Fibroblast of lung (primary cell): ENCODE measurements at places on chromosomes 5 and 9.

DNA sequence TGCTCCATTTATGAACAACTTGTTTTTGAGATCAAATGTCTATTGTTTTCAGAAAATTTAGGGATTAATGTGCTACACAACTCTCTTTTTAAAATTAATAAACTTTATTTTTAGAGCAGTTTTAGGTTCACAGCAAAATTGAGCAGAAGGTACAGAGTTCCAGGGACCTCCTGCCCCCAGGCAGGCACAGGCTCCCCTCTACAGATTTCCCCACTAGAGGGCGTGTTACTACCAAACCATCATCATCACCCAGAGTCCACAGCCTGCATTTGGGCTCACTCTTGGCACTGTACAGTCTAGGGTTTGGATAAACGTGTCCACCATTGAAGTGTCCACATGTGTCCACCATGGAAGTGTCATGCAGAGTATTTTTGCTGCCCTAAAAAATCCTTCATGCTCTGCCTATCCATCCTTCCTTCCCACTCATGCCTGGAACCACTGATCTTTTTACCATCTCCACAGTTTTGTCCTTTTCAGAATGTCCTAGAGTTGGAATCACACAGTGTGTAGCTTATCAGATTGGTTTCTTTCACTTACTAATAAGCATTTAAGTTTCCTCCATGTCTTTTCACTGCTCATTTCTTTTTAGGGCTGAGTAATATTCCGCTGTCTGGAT lies 61.7 kb downstream of the MRPL36 start:
- peak; percentile 23 for DNase-seq

GRCh38 chr9:100730086-100730485 lies 152.2 kb downstream of the CAVIN4 start:
- no peak for DNase-seq

GRCh38 chr5:117165068-117165467 lies 590.4 kb upstream of the SEMA6A start:
- DNase-seq: no peak

DNA sequence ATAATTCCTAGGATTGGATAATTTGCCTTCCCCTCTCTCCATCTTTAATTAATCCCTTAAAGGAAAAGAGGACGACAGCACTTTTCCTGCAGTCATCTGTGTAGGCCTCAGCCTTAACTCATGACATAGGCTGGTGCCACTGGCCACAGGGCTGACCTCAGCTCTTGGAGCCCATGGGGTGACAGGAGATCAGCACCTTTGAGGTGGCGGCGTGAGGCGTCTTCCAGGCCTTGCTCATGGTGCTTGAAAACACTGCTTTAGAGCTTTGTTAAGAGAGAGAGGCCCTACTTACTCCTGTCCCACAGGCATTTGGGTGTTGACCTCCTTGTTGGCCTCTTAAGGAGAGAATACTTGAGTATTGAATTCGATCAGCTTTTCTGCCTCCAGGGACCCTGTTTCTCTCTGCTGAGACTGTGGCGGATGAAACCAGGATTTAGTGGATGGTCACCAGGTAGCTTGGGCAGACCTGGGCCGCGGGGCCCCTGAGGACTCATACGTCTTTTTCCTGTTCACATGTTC lies 23.4 kb downstream of the TENT4A start:
- DNase-seq: no peak

DNA sequence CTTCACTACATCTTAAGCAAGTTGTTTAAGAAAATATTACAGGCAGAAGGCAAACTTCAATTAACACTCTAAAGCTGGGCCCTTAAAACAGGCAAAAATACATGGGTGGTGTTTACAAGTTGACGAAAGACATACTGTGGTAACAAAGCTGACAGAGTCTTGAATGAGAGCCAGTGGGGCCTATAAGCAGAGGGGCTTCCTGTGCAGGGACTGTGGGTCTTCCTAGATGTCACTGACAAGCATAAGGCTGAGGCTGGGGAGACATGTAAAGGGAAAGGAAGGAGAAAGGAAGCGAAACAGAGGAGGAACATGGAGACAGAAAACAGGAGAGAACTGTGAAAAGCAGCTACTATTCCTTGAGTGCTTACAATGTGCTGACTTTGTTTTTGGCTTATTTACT lies 308.0 kb upstream of the RPS23 start:
- DNase-seq: no peak

DNA sequence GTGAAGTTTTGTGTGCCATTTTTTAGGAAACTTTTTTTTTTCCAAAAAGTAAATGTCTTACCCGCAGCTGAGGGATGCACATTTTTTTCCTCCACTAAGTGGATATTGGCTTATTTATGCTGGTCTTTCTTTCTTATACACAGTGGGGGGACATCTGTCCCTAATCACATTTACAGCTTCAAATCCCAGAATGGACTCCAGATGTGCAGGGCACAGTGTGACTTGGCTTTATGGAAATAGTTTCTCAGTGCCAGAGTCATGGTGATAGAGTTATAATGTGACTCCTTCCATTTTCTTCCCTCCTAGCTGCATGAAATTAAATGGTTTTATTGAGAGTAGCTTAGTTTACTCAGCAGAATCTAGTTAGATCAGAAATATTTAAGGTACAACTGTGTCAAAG lies 66.5 kb downstream of the SV2C start:
- no peak for DNase-seq

GRCh38 chr5:150340614-150341255 lies 16.8 kb upstream of the TCOF1 start:
- no peak for DNase-seq

GRCh38 chr9:18728642-18729041 lies 254.7 kb downstream of the ADAMTSL1 start:
- DNase-seq: no peak

GRCh38 chr5:14123974-14124482 lies 19.1 kb upstream of the TRIO start:
- no peak for DNase-seq

GRCh38 chr9:73155377-73155776 lies 3.7 kb downstream of the ANXA1 start:
- no peak for DNase-seq

DNA sequence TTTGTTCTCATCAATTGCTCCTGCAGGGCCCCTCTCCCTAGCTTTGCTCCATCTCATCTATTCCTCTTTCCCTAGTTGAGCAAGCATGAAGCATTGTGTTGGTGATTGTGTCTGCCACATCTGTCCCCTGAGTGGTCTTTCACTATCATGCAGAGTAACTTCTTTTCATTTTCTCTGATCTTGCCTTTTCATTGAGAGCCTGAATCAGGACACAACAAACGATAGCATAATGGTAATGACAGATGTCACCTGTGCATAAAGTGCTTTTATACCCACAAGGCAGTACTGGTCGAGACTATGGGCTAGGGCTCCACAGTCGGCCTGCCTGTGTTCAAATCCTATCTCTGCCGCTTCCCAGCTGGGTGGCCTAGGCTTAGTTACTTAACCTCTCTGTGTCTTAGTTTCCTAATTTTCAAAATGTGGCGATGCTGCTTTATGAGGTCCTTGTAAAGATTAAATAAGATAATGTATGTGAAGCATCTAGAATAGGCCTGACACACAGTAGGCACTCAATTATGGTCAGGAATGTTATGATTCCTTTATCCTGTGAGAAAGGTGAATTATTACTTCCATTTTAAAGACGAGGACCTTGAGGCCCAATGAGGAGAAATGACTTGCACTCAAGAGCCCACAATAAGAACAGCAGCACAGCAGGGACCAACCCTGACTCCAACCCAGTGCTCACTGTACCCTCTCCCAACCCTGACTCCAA lies 137.1 kb upstream of the ZNF618 start:
- no peak for DNase-seq

DNA sequence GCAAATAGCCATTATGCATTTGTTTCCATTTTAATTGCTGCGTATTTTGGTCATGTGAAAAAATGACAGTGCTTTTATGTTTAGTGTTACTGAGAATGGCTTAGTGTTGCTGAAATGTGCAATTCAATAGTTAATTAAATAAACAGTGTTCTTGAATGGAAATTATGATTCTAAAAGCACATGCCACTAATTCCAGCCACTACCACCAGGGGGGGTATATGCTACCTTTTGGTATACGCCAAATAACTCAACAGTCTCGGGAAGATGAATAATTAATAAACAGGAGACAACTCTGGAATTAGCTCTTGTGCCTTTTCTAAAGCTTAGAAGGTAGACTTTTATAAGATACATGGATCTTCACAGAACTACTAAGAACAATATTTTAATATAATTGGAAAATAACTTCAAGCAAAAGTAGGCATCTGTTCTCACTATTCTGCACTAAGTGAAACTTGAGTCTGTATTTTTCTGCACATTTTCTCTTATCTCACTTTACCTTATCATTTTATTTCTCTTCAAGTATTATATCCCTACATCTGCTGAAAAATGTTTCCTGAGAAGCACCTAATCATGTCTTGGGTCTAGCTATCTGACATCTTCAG lies 83.5 kb upstream of the MINAR2 start:
- DNase-seq: peak; percentile 71

- DNase-seq: no peak
These were observed 3.5 kb downstream of the HEMGN start for GRCh38 chr9:97934321-97935115.

- DNase-seq: no peak
These were observed 91.0 kb downstream of the FOXD1 start for GRCh38 chr5:73357576-73357975.

DNA sequence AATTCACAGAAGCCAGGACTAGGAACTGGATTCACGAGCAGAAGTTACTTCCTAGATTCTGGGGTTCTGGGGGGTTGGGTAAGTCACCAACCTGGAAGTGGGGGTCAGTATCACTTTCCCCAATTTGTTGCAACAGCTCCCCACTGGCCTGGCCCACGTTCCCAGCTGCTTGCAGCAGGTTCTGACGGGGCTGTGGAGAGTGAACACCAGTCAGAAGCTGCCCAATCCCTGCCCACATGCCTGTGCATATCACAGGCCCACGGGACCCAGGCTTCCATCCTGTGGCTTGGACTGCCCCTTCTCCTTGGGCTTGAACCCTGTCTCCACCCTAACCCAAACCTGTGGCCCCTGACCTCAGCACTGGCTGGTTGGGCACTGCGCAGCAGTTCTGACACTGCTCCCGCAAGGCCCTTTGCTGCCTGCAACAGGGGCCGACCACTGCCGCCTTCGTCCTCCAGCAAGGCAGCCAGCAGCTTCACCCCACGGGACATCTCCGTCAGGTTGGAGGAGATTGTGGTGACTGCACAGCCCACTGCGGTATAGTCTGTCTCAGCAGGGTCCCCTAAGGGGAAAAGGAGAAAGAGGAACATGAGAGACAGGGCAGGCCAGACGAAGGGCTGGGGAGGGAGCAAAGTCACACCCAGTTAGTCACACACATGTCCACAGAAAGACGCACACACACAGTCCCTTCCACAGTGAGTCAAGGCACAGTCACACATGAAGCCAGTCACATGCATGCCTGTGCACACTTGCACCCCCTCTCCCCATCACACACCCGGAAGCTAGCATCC lies 13.1 kb downstream of the TLN1 start:
- DNase-seq: no peak

DNA sequence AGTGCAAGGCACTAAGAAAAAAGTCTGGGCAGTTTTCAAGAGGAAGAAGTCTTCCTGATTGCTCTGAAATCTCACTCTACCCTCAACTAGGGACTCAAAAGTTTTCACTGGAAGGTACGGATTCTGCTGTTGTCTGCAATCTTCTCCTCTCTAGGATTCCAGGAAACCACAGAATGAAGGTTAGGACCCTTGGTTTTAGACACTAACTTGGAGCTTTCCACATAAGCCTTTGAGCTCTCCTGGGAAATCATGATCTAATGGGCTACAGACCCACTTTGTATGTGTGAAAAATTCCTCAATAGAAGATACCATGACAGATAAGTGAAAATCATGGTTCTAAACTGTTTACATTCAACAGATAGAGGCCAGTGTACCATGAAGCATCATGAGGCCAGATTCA lies 265.1 kb downstream of the PSAT1 start:
- DNase-seq: no peak

GRCh38 chr5:115842089-115842935 lies 577 bp downstream of the AP3S1 start:
- DNase-seq: peak; percentile 57

DNA sequence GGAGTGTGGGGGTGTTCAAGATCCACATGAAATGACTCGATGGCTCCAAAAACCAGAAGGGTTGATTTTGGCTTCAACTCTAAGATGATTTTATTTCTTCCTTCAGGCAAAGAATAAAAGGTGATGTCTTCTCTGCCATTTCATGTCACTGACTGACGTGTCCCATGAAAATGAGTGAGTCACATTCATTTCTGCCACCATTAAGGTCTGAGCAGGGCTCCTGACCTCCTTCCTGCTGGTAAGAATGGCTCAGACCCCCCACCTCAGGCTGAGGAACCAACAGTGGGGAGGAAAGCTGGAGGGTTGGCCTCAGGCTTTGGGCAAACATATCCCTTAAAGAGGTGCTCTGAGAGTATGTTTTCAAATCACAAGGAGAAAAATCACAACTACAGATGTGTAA lies 53.9 kb upstream of the ZNF354A start:
- no peak for DNase-seq

- DNase-seq: no peak
These were observed 173.2 kb upstream of the CDH10 start for GRCh38 chr5:24817966-24818365.

DNA sequence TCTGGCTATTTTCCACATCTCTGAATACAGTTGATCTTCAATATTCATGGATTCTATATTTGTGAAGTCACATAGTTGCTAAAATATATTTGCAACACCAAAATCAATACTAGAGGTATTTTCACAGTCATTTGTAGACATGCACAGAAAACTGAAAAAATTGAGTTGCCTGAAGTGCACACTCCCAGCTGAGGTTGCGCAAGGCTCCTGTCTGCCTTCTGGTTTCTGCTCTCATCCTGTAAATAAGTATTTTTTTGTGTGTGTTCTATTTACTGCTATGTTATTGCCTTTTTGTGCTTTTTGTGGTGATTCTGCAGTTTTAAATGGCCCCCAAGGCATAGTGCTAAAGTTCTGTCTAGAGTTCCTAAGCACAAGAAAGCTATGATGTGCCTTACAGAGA lies 371.1 kb upstream of the GRAMD2B start:
- no peak for DNase-seq
